Fibroblast of lung (primary cell): ENCODE measurements at places on chromosomes 5 and 9. TPM values are rescaled to one million over a fixed set of nuclear protein-coding genes. Genes with fewer than 3 reads are reported as not detected.

DNA sequence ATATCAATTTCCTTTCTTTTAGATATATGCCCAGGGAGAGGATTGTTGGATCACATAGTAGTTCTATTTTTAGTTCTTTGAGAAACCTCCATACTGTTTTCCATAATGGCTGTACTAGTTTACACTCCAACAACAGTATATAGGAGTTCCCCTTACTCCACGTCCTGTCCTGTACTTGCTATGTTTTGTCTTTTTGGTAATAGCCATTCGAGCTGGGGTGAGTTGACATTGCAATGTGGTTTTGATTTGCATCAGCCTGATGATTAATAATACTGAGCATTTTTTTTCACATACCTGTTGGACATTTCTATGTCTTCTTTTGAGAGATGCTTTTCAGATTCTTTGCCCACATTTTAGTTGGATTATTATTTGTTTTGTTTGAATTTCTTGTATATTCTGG, 445.9 kb downstream of the NTRK2 start:
- no peak for DNase-seq
- H3K27me3 ChIP-seq: no peaks in the 10 kb centered on the region
- H3K27ac ChIP-seq: no peak overlapping the region
- no peaks in the 10 kb centered on the region for H3K4me1 ChIP-seq
- no peaks in the 10 kb centered on the region for H3K36me3 ChIP-seq

DNA sequence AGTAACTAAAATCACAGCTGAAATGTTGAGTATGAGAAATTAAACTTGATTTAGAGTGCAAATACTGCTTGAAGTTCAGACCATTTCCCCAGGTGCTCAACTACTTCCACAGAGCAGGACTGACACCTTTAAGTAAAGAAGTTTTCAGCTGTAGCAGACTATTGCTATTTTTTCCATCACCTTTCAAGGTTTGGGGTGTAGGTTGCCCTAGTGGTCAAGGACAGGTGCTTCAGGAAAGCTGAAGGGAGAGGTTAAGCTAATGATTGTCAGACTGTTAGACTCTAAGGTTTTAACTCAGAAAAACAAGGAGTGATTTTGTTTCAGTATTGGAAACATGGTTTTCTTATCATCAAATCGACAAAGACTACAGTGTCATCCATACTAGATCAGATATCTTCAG, 162.1 kb downstream of the CCDC192 start:
- no peak overlapping the region for H3K4me3 ChIP-seq
- H3K27me3 ChIP-seq: no peaks in the 10 kb centered on the region
- H3K27ac ChIP-seq: no peak overlapping the region
- H3K36me3 ChIP-seq: no peaks in the 10 kb centered on the region
- no peak for DNase-seq

DNA sequence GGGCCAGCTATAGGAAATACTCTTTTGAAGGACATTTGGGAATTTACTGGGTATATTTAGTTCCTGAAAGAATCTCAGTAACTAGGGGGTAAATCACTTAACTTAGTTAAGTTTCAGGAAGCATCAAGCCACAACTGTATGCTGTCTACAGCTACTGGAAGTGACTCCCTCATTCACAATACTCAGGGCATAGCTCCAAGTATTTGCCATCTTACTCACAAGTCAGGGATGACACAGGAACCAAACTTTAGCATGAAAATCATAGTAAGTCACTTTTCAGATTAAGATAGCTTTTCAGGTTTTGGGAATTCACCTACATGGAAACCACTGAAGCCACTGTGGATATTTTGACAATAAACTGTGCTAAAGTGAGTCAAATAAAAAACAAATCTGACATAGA, 242.4 kb upstream of the ATP10B start:
- no peaks in the 10 kb centered on the region for H3K27me3 ChIP-seq
- no peak overlapping the region for H3K4me3 ChIP-seq
- H3K36me3 ChIP-seq: no peaks in the 10 kb centered on the region
- peak; percentile 22 for DNase-seq

DNA sequence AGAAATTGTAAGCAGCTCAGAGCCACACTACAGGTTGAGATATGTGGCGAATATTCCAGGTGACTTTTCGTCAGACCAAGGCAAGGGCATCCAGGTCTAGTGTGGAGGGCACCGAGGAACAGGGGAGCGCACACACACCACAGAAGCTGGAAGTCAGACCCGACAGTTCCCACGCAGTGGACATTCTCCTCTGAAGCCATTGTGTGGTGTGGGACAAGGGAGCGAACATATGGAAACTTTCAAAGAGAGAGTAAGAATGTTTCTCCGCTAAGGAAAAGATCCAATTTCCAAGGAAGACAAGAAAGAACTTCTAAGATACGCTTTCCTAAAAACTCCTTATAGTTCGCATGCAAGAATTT, 141.4 kb upstream of the OTULINL start:
- H3K27ac ChIP-seq: peak overlapping the region; percentile 92
- H3K36me3 ChIP-seq: peaks cover 13% of the 10 kb centered on the region
- H3K27me3 ChIP-seq: no peaks in the 10 kb centered on the region

The INSL4 gene
- total RNA-seq: not detected in 2 replicates

DNA sequence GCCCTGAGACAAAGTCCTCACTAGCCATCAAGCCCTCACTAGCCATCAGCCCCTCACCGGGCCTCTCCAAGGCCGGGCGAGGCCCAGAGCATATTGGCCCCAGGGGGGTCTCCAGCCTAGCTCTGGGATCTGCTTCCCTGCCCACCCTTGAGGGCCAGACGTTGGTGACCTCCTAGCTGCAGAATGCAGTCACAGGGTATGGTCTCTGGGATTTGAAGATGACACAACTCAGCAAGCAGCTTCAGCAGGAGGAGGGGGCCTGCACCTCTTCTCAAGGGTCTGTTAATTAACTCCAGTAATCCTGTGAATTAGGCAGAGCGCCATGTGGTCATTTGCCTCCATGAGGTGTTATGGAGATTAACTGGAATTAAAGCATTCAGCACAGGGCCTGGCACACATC, 116.9 kb upstream of the SPOCK1 start:
- no peaks in the 10 kb centered on the region for H3K27me3 ChIP-seq
- no peaks in the 10 kb centered on the region for H3K36me3 ChIP-seq
- no peak for DNase-seq
- H3K27ac ChIP-seq: no peak overlapping the region

The TMEM215 gene
- total RNA-seq: not detected in 2 replicates

GRCh38 chr5:168990679-168991078, 310.3 kb downstream of the SLIT3 start:
- H3K36me3 ChIP-seq: no peaks in the 10 kb centered on the region
- H3K4me1 ChIP-seq: no peaks in the 10 kb centered on the region
- no peak for DNase-seq
- no peak overlapping the region for H3K27ac ChIP-seq
- no peak overlapping the region for H3K4me3 ChIP-seq

- no peak overlapping the region for H3K27ac ChIP-seq
- no peaks in the 10 kb centered on the region for H3K4me1 ChIP-seq
- no peaks in the 10 kb centered on the region for H3K27me3 ChIP-seq
Measured at GRCh38 chr5:161271816-161272215, 274.7 kb downstream of the GABRB2 start.

The SPATA31C1 gene
- not detected in 2 replicates for total RNA-seq

The PAEP gene
- not detected in 2 replicates for total RNA-seq

GRCh38 chr9:26264709-26265601, 586.7 kb upstream of the TUSC1 start:
- DNase-seq: peak; percentile 99
- H3K27ac ChIP-seq: no peak overlapping the region

DNA sequence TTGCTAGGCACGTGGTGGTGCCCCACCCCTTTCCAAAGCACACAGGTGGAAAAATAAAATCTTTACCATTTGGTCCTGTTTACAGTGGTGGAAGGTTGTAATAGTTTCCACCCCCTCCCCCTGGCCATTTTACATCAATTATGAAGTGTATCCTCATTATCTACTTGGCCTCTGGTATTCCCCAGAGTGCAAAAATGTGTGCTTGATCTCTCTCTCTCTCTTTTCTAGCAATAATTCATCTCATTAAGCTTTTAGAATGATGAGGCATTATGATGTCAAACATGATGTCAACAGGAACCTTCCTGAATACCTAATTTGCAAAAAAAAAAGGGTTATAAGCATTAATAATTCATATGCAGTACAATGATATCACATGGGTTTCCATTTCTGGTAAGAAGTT, 3.1 kb downstream of the PDE8B start:
- H3K4me1 ChIP-seq: peaks cover 2% of the 10 kb centered on the region
- no peaks in the 10 kb centered on the region for H3K36me3 ChIP-seq
- no peak overlapping the region for H3K4me3 ChIP-seq
- no peak for DNase-seq
- peaks cover 29% of the 10 kb centered on the region for H3K27me3 ChIP-seq

GRCh38 chr9:127921557-127922120, 4.8 kb upstream of the ST6GALNAC4 start:
- no peak overlapping the region for H3K27ac ChIP-seq
- DNase-seq: no peak
- no peaks in the 10 kb centered on the region for H3K27me3 ChIP-seq
- no peaks in the 10 kb centered on the region for H3K36me3 ChIP-seq
- H3K4me1 ChIP-seq: peaks cover 35% of the 10 kb centered on the region
- no peak overlapping the region for H3K4me3 ChIP-seq

DNA sequence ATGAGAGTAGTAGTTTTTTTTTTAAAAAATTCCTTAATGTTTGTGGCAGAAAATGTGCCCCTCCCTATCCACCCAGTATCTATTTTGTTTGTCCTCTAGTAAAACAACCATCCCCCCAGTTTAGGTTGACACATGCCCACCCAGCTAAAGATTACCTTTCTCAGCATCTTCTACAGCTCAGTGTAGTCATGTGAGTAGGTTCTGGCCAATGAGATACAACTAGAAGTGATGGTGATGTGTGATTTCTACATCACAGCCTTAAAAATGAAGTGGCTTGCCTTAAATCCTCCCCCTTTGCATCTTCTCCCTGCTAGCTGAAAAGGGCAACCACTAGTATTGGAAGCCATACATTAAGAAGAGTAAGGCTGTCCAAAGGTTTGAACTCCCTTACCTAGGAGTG, 14.9 kb downstream of the CHD1 start:
- DNase-seq: no peak
- H3K4me1 ChIP-seq: no peaks in the 10 kb centered on the region
- no peaks in the 10 kb centered on the region for H3K27me3 ChIP-seq
- H3K36me3 ChIP-seq: no peaks in the 10 kb centered on the region
- H3K27ac ChIP-seq: no peak overlapping the region

DNA sequence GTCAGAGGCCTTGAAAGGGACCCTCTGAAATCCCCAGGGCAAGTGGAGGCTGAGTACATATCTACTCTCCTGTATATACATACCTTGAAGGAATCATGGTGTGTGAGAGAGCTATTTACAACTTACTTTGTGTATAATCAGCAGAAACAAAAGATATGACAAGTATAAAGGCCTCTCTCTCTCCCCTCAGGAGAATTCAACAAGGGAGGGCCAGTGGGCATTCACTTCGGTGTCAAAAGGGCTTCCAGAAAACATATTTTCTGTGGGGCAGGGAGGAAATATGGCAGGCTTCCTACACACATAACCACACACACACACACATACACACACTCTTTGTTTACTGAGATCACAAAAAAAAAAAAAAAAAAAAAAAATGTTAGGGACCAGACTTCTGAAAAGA, 181.7 kb downstream of the BNC2 start:
- H3K4me3 ChIP-seq: no peak overlapping the region
- H3K36me3 ChIP-seq: peaks cover 3% of the 10 kb centered on the region
- no peaks in the 10 kb centered on the region for H3K27me3 ChIP-seq

The NR5A1 gene
- not detected in 2 replicates for total RNA-seq

The LCN10 gene
- not detected in 2 replicates for total RNA-seq

GRCh38 chr5:52692606-52693005, 95.1 kb upstream of the ITGA1 start:
- H3K4me1 ChIP-seq: peaks cover 2% of the 10 kb centered on the region
- H3K27me3 ChIP-seq: no peaks in the 10 kb centered on the region
- H3K36me3 ChIP-seq: no peaks in the 10 kb centered on the region
- H3K27ac ChIP-seq: no peak overlapping the region
- DNase-seq: no peak

GRCh38 chr9:77498891-77499290, 149.2 kb downstream of the GNA14 start:
- no peaks in the 10 kb centered on the region for H3K27me3 ChIP-seq
- H3K4me1 ChIP-seq: no peaks in the 10 kb centered on the region
- peak; percentile 9 for DNase-seq
- no peak overlapping the region for H3K4me3 ChIP-seq
